ENCODE measurements at places on chromosomes 4 and X. TPM values are rescaled to one million over a fixed set of nuclear protein-coding genes. Genes with fewer than 3 reads are reported as not detected.

DNA sequence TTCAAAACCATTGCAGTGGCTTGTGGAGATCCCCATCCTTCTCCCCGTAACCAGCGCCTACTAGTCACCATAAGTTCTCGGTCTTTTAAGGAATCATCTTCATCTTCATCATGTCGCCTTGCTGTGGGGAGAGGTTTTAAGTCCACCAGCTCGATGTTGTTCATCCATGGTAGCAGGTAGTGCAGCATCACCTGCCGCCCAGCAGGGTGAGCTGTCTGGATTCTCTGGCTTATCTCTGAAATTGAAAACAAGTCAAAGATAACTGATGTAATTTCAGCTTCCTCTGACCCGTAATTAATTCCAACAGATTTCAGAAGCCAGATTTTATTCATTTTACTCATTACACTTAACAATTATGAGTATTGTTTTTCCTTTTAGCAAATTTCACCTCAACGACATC, 67.4 kb downstream of the ZAR1 start:
- DNase-seq, result no peak

DNA sequence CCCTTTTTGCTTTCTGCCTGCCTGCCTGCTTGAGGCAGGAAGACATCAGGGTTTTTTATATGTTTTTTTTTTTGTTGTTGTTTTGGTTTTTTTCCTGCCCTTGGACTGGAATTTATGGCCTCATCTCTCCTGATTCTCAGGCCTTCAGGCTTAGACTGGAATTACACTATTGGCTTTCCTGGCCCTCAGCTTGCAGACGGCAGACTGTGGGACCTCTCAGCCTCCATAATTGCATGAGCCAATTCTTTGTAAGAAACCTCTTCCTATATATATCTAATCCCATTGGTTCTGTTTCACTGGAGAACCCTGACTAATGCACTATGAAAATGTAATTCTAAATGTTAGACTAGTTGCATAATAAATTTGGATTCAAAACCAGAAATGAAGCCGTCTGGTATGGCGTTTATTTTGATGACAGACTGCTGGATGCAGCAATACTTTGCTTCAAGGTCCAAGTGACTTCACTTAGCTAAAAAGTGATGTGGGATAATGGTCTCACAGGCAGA, 59.0 kb downstream of the SEL1L3 start:
- DNase-seq, result no peak

DNA sequence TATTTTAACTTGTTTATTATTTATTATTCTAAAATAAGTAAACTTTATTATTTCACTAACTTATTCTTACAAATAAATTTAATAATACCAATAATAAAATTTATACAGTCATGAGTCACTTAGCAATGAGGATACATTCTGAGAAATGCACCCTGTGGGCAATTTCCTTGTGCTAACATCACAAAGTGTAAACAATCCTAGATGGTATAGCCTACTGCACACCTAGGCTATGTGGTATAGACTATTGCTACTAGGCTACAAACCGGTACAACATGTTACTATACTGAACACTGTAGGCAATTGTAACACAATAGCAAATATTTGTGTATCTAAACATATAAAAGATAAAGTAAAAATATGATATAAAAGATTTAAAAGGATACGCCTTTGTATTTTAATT, 479.5 kb downstream of the EPHA5 start:
- DNase-seq, result no peak

DNA sequence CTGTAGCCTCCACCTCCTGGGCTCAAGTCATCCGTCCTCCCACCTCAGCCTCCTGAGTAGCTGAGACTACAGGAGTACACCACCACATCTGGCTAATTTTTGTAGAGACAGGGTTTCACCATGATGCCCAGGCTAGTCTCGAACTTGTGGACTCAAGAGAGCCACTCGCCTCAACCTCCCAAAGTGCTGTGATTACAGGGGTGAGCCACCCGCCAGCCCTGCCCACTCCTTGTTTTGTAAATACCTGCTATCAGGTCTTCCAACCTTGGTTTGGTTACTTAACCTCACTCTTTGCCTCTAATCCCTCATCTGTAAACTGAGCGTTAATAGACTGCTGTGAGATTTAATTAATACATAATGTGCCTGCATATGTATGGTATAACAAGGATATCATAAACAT, 803 bp downstream of the CNGA1 start:
- no peak for DNase-seq

- no peak for DNase-seq
These were observed 28.0 kb downstream of the DKK2 start for GRCh38 chr4:107008115-107008514.

DNA sequence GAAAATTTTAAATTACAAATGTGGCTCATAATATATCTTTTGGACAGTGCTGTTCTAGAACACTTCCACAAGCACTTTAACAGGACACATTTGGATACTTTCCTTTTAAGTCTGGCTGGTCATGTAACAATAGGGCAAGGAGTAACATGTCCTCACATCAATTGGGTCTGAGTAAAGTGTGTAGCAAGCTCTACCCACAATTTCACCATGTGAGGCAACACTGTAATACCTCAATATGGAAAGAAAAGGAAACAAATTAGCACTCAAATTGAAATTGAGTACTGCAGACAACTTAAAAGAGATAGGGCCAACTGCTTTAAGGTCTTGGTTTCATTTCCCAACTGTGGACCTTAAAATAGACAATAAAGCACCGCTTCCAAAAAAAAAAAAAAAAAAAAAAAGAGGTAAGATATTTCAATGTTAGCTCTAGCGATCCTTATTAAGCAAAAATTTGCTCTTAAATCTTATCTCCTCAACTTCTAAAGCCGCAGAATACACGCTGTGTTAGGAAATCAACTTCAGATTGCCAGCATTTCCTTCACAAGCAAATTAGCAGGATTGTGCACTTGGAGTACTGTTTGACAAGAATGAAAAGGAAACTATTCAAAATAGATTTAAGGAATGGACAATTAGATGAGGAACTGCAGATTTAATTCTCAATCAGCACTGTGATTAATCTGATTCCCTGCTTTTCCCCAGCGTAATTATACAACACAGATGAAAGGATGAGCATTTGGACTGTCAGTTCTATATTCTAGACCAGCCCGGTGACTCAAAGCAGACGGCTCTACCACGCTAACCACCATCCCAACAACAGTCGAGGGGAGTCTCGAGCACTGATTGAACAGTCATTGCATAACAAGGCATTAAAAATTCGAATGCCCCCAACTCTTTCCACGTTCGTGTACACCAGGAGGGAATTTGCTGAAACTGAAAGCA, 1.6 kb downstream of the CASK start:
- no peak for DNase-seq

- no peak for DNase-seq
These were observed 29.4 kb downstream of the SEC31A start for GRCh38 chr4:82861529-82861928.

DNA sequence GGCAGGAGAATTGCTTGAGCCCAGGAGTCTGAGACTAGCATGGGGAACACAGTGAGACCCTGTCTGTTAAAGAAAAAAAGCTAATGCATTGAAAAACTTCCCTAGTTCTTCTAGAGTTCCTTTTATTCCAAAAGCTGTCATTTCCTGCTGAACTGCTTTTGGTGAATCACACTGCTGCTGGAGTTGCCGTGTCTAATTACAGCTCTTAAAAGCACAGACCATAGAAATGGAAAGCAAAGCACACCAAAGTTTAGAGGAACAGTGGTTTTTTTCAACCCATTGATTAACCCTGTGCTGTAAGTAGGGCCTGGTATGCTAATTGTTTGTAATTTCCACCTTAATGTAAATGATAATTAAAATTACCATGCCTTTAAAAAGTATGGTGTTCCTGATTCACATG, 52.4 kb downstream of the SEPTIN11 start:
- no peak for DNase-seq

GRCh38 chr4:141078871-141079270, 54.4 kb downstream of the RNF150 start:
- DNase-seq, result no peak

GRCh38 chr4:165312506-165312905, 15.0 kb upstream of the MSMO1 start:
- no peak for DNase-seq

GRCh38 chr4:153257151-153257620, 52.9 kb downstream of the TRIM2 start:
- no peak for DNase-seq

Gene ZCCHC13
- not detected for total RNA-seq

Gene FABP2
- not detected for total RNA-seq

Gene CLNK
- 0.12 TPM for total RNA-seq

Gene HUWE1
- 211 TPM for total RNA-seq

Gene PRSS12
- total RNA-seq, result not detected

Gene H2AZ1
- total RNA-seq, result 105 TPM

Measured in T-helper 17 cell (primary cell).